SW 1271 (cell line): ENCODE measurements at places on chromosomes 11 and 22.

- DNase-seq = no peak
These were observed 165.6 kb downstream of the SHANK2 start for GRCh38 chr11:71086687-71087258.

DNA sequence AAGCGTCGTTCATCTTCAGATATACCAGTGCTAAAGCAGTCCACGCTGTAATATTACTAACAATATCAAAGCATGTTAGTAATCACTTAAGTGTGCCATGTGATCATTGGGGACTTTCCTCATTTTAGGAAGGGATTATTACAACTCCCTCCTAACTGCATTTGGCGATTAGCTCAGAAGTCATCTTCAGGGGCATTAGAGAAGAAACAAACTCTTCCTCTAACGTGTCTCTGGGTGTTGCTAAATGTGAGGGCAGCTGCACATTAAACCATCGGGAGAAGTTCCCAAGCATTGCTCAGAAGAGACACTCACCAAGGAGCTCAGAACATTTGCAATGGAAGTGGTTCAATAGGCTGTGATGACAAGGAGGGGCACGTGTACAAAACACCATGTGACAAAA is 17.2 kb downstream of the TESMIN start:
- no peak for DNase-seq

GRCh38 chr11:112770033-112770432 is 191.2 kb upstream of the NCAM1 start:
- no peak for DNase-seq

DNA sequence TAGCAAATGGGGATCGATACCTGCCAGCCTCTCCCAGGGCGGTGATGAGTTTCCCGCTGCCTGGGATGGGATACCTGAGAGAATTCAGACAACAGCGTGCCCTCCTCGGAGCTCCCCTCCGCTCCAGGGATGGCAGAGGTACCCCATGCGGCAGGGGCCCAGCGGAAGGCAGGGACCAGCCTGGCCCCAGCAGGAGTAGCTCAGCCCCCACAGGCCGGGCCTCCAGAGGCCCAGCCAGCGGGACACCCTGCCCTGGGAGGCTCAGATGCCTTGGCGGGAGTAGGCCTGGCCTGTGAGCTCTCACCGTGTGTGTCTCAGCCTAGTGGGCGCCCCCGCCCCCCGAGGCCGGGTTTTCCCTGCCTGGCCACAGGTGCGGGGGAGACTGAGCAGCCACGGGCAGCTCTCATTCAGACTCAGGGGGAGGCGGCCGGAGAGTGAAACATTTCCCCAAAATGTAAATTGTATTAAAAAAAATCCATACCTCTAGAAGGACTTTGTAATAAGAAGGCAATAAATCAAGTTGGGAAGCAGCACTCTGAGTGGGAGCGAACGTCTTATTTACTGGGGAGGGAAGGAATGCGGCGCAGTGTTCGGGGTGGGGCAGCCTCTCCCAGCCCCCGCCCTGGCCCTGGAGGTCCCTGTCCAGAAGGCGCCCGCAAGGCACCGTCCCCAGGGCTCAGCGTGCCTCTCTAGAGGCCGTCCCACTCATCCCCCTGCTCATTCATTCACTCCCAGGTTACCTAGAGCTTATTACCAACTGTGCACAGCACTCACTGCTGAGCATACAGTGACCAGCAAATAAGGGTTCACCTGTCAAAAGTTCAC is 888.0 kb downstream of the BRD1 start:
- DNase-seq = no peak

GRCh38 chr11:96481771-96482170 is 92.0 kb downstream of the JRKL start:
- DNase-seq = no peak

DNA sequence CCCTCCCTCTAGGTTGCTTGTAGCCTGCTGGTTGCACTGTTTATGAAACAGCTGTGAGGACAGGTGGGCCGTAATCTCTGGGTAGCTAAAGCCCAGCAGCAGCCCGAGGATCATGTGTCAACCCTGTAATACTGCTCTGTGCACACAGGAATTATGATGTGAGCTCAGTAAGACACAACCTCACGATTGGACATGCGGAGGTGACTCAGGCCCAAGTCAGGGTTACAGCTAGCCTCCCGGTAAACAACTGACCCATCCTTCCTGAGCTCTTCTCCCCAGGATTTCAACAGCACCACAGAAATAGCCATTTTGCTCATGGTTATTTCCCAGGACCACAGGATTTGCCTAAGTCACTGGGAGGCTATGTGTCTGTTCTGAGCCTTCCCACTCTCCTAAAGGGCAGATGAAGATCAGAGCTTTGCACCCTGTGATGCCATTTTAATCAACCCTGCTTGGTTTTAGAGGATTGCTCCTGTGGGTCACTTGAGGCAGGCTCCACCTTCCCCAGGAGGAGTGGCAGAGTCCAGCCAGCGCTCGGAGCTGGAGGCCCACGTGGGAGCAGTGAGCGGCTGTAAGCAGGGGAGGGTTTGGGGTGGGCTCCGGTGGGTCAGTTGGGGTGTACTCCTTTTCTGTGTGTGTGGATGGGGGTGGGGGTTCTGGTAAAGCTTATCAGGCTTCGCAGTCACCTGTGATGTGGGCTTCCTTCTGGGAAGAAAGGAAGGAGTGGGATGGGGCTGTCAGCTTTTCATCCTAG is at the start of gene AMPD3:
Gene AMPD3 (plus strand): TSS at position 387 of the 754 bp plus-strand sequence. CDS start 6,256 bp downstream, outside the sequence.
- DNase-seq = no peak

DNA sequence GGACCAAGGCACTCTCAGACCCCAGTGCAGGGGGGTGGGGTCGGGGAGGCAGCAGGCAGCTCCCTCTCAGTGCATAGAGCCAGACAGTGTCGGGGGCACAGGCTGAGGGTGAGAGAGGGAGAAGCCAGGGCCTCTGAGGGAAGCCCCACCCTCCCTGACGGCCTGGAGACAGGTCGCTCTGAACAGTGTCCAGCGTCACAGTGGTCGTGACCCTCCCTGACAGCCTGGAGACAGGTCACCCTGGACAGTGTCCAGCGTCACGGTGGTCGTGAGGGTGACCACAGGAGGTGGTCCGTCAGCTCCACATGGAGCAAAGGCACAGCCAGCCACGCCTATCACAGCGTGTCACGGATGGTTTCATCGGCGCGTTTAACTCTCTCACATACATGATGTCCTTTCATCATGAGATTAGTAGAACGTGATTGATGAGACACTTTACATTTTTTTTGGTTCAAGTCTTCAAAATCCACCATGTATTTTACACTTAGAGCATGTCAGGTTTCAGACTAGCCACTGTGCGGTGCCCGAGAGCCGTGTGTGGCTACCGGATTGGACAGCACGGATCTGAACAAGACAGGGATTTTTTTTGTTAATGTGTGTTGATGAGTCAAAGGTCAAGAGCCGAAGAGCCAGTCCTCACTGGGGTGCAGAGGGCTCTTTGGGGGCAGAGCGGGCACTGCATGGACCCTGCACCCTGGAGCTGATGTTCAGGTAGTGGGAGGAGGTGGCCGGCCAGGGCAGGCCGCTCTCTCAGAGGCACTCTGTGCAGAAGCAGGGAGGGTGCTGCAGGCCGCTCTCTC is 23.9 kb upstream of the PANX2 start:
- DNase-seq = no peak

GRCh38 chr11:61904539-61905048 is 12.8 kb downstream of the RAB3IL1 start:
- no peak for DNase-seq

DNA sequence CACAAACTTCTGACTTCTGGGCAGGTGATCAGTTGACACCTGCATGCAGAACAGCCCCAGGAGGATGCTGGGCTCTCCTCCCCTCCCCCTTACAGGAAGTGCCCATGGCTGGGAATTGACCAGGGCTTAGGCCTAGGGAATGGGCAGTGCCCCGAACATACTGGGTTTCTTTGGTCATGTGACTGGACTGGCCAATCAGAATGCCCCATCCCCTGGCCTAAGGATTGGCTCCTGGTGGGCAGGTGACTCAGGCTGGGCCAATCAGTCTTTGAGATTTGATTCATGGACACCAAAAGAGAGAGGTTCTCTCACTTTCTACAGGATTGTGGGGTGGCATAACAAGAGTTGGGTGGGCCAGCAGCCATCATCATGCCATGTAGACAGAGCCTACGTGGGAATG is 37.1 kb downstream of the MCM5 start:
- no peak for DNase-seq

DNA sequence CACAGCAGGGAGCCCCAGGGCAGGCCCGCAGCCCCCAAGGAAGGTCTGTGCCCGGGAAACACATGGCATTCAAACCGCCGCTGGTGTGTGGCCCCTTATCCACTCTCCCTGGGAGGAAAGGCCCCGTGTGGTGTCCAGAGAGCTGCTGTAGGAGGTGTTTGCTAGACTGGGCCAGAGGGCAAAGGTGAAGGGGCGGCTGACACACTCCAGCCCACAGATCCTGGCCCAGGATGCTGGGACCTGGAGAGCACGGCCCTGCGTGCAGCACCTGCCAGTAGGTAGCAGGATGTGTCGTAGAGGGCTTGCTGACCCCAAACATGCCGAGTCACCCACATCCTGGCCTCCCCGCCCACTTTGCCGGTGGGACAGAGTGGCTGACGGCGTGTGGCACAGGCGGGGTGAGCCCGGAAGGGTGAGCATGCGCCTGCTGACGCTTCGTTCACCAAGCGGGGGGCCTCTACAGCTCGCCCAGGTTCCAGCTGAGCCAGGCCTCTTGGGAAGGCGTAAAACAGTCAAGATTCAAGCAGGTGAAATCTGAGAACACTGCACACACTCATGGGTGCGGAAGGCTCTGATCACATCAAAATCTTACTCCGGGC is 11.0 kb downstream of the OSBPL5 start:
- DNase-seq = no peak

- DNase-seq = no peak
These were observed 64.3 kb downstream of the ETS1 start for GRCh38 chr11:128522943-128523518.
